Neural crest cell (in vitro differentiated cells): ENCODE measurements at places on chromosomes 12 and 14.
A peak's percentile ranks its signal among the peaks of the same experiment; 100 is the strongest.

- DNase-seq = no peak
Measured at GRCh38 chr14:50037240-50037639, 79.1 kb downstream of the VCPKMT start.

DNA sequence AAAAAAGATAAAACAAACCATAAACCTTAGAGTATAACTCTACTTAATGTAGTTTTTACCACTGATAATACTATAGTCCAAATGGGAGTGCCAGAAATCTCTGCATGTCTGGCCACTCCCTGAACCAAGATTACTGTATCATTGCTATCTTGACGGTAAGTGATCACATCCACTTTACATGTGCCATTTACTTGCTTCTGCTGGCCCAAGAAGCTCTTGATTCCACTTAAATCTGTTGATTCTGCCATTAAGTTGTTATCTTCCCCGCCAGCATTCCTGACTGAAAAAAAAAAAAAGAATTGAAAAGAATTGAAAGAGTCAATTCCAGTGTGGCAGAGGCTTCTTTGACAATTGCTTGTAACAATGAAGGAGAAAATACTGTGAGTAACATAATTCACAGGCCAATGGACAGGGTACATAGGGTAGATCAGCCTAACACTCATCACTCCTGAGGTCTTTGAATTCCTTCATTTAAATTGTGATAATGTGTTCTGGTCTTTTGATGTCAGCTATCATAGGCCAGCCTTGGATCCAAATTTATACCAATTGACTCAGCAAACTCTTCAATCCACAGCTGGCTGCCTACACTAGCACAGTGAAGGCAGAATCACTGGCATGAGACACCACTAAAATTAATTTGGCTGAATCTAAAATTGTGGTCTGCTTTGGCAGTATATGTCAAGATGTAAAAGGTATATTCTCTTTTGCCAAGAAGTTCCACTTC lies 665.2 kb upstream of the FLRT2 start:
- DNase-seq = no peak

GRCh38 chr12:124098887-124099286 lies 125.9 kb downstream of the ZNF664 start:
- DNase-seq = peak; percentile 31

DNA sequence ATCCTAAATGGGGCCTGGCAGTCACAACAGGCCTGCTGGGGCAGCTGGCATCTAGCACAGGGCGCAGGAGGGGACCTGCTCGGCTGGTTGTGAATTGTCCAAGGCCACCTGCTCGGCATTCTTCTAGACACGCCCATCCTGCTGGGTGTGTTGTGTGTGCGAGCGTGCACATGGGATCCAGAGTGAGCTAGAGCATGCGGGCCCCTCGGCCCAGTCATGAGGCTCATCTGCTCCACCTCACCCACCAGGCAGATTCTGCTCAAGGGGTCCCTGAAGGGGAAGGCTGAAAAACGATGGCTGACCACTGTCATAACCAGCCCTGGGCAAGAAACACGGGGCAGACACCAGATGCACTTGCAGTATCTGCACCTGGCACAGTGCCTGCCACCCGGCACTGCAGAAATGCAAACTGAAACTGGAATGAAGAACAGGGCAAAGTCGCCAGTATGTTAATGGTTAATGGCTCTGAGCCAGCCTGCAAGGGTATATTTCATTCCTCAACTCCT lies 31.8 kb downstream of the MAX start:
- no peak for DNase-seq

DNA sequence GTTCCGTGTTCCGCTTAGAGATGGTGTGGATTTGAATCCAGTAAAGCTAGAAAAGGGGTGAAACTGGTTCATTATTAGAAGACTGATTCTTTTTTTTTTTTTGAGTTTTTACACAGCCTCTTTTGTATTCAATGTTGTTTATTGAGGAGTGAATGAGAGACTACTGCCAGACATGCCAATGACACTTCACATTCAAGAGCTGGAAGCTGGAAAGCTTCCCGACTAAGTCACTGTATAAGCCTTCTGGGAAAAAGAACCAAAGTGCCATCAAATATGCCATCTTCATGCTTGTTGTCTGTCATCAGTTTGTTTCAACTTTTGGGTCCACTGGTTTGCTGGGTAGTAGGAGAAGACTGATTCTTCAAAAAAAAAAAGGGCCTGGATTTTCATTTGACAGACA lies 164.8 kb downstream of the ATP23 start:
- no peak for DNase-seq

DNA sequence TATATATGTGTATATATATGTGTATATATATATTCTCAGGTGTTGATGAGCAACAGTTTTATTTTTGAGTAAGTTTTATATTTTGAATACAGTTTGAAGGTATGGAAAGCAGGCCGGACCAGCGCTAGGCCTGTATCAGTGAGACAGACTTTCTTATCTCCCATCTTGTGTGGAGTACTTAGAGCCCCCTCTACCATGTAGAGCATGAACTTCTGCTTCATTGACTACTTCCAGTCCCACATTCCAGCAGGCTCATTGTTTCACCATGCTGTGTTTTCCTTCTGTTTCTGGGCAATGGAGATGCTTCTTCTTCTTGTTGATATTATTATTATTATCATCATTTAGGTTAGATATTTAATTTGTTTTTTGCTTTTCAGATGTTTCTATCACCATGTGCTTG lies 76.4 kb downstream of the SLC16A7 start:
- no peak for DNase-seq

- DNase-seq = no peak
Measured at GRCh38 chr12:43362910-43363694, 188.9 kb downstream of the ADAMTS20 start.

DNA sequence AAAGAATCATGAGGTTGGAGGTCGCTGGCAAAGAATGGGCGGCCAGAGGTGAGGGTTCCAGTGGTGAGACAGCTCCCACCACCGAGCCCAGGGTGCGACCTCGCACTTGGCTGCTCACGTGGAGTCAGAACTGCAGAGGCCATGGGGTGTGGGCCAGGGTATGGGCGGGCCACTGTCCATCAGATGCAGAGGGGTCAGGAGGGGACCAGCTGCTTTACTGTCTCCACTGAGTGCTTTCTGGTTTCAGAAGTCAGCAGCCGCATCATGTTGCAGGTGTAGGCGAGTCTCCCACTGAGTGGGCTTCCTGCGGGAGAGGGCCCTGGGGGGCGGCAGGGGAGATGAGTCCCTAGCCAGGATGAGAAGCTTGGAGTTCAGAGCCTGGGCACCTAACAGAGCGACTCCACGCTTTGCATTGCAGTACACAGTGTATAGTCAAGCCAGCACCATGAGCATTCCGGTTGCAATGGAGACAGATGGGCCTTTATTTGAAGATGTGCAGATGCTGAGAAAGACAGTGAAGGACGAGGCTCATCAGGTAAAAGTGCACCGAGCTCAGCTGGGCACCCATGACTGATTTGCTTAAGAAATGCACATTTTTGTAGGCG lies 46.9 kb upstream of the DYNC1H1 start:
- DNase-seq = no peak

- DNase-seq = no peak
Measured at GRCh38 chr12:9961106-9961505, 10.1 kb upstream of the CLEC12A start.

DNA sequence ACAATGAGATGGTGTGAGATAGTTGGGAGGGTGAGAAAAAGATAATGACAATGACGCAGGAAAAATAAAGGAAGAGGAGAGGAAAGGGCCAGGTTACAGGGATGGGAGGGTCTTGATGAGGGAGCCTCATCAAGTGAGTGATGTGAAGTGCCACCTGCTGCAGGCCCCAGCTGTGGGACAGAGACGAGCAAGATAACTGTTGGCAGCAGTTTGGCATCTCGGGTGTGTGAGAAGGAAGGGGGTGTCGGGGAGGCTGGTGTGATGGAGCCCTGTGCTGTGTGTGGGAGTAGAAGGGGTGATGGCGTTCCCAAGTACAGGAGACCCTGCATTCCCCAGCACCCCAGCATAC lies 11.4 kb upstream of the TAC3 start:
- no peak for DNase-seq

DNA sequence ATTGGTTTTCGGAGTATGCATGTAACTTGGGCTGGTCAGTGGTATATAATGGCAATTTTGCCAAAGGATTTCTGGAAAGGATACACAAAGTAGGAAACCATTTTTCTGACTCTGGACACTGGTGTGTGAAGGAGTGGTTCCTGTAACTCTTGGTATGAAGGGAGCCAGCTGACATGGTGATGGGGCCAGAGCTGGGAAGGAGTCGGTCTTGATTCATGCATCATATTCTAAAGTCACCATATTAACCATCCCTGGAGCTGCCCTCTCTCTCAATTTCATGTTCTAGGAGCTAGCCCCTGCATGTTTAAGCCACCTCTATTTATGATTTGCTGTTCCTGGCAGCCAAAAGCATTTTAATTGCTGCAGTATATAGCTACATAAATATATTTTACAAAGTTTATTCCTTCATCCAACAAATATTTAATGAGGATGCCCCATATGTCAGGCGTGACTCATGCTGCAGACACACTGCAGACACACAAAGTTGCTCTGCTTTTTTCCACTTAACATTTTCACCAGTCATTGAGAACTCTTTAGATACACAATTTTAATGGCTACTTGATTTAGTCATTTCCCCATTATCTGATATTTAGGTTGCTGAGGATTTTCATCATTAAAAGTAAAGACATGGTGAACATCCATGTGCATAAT lies 78.7 kb upstream of the PSMC1 start:
- no peak for DNase-seq

DNA sequence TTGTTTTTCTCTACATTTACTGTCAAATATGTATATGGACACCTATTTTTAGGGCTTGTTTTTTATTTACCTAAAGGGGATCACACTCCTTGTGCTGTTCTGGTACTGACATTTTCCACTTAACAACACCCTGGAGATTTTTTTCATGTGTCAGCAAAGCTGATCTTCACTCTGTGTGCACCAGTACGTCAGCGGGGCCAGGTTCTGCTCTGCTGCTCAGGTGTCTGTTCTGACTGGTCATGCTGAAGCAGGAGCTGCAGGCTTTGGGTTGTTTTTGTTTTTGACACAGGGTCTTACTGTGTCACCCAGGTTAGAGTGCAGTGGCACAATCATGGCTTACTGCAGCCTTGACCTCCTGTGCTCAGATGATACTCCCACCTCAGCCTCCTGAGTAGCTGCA lies 81.9 kb upstream of the CCND2 start:
- no peak for DNase-seq

DNA sequence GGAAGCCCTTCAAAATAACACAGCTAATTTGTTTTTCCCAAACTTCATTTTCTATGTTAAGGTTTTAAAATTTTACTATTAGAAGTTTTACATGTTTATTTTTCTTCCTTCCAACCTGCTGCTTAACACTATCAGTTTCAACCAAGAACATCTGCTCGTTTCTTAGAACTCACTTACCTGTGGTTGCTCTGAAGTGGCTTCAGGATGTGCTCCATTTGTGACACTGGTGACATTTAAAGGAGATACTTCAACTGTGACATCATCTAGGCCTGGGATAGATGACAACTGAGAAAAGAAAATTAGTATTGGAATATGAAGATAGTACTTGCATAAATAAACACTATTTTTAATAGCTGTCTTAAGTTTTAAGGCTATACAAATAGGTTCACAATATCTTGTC lies 17.9 kb downstream of the WASHC3 start:
- DNase-seq = no peak

- no peak for DNase-seq
Measured at GRCh38 chr14:68569970-68570409, 222.9 kb downstream of the ZFP36L1 start.

- DNase-seq = no peak
Measured at GRCh38 chr12:1929985-1930802, 11.7 kb upstream of the CACNA2D4 start.

DNA sequence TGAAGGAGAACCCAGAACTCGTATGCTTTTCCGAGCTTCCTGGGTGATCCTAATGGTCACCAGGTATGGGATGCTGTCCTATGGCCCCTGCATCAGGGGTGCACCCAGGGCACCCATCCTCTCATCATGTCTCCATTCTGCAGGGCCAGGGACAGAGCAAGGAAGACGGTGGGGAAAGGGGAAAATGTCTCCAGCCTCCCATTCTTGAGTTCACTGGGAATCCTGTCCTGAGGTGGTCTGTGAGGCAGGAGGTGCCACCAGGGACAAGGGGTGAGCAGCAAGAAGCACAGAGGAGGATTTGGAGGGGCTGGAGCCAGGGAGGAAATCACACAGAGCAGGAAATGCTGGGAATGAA lies 14.9 kb upstream of the SLC6A12 start:
- DNase-seq = no peak

DNA sequence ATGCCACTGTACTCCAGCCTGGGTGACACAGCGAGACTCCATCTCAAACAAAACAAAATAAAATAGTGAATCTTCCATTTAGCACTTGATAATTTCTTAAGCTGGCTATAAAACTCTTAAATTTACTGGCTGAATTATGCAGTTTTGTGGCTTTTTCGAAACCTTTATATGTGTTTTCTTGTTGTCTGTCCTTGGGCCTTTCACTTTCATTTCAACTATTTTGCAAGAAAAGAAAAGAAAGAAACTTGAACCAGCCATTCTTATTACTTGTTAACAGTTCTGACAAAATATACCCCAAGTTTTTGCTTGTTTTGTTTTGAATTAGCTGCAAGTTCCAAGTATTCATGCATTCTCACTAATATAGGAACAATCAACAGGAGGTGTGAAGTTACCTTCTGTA lies 42.8 kb downstream of the PRICKLE1 start:
- DNase-seq = no peak

DNA sequence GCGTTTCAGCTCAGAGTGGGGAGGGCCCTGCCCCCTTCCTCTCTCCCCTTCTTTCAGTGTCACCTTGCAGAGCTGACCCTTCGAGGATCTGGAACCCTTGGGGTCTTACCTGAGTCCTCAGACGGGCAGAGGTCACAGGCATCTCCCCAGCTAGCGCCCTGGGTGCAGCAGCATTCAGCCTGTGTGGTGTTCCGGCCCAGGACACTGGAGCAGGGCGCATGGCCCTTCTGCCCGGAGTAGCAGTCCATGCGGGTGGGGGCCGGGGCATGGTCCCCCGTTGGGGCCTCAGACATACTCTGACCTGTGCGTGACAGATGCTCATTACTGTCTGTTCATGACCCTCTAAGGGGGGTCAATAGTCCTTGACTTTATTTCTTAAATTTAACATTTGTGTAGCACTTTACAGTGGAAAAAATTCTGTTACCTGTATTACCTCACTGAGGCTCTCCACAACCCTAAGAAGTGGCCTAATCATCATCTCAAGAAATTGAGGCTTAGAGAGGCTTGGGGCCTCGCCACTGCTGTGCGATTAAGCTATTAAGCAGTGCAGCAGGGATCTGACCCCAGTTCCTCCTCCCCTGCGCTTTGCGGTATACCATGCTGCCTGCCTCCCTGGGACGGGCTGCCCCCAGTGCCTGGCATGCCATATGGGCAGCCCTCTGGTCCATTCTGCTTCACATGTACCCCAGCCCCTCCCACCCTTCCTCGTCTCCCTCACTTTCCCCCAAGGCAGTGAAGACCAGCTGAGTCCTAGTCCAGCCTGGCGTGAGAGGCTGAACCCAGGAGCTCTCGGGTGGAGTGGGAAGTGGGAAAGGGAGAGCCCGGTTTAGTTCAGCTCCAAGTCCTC lies 11.5 kb downstream of the ISCA2 start:
- DNase-seq = no peak

DNA sequence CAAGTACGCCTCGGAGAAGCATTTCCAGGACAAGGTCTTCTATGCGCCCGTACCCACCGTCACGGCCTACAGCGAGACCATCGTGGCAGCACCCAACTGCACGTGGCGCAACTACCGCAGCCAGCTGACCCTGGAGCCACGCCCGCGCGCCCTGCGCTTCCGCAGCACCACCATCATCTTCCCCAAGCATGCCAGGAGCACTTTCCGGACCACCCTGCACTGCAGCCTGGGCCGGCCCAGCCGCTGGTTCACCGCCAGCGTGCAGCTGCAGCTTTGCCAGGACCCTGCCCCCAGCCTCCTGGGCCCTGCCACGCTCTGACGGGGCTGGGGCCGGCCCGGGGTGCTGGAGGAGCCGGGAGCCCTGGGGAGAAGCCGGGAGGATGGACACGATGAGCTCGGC lies 19.3 kb downstream of the RFLNA start:
- no peak for DNase-seq
